Fibroblast of the conjunctiva (primary cell): ENCODE measurements at places on chromosomes 4 and X.

- DNase-seq = no peak
Measured at GRCh38 chr4:141656031-141656430, 19.6 kb downstream of the IL15 start.

GRCh38 chr4:25223802-25224375 lies 9.9 kb upstream of the PI4K2B start:
- no peak for DNase-seq

DNA sequence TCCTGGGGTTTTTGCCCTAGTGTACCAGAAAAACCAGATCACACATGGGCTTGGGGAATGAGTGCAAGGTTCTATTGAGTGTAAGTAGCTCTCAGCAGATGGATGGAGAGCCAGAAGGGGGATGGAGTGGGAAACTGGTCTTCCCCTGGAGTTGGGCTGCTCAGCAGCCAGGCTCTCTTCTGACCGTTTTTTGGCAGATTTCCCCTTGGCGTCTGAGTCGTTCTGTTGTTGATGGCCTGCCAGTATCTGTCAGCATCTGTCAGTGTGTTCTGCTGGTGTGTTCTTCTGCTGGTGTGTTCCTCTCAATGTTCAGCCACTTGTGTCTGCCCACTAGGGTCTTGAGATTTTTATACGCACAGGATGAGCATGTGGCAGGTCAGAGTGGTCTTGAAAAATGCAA lies 633.9 kb upstream of the CPEB2 start:
- DNase-seq = no peak

DNA sequence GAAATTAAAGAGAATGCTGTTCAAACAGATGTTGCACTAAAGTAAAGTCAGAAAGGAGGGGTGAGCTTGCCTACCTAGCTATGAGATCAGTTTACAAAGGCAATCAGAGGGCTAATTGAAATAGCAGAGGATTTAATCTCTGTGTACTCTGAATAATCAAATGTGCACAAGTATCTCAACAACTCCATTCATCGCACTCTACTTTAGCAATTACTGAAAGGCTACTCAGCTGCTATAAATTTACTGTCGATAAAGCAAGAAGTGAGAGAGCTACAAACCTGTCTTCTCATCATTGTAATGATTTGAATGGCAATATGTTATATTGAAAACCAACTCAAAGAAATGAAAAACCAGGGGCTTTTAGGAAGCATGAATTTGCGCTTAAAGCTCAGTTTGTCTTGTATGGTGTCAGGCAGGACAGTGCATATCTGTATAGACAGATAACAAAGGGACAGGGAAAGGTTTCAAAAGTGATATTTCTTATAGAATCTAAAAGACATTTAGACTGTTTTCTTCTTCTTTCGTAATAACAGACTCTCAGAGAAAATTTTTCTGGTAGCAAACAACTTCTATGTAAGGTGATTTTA lies 34.8 kb downstream of the GC start:
- DNase-seq = no peak

GRCh38 chrX:117998171-117998570 lies 118.4 kb downstream of the KLHL13 start:
- no peak for DNase-seq

DNA sequence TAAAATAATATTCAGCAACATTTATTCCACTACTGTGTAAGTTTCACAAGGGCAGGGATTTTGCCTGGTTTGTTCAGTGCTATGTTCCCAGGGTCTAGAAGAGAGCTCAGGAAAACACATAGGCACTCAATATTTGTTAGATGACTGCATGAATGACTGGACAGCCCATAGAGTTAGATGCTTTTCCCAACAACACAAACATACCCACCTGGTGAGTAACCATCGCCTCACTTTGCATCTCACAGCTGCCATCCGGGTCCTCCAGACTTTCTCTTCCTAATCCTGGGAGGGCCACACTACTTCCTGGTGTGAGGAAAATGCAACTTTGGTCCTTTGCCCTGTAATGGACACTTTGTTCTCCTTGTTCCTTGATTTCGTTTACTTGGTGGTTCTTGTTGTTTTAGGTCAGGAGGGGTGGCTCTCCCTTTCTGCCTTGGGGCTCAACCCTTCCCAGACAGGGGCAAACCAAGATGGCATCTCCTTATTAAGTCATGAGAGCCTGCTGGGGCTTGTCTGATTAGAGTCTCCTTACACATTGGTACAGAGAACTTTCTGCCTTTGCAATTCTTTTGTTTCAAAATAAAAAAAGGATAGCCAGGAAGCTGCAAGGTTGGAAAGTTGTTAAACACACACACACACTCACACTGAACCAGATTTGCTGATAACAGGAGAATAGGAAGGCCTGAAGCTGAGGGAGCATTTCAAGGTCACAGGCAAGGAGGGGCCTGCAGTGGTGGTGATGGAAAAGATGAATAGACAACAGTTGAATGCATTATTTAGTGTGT lies 190.6 kb downstream of the MID1IP1 start:
- DNase-seq = no peak

- peak; percentile 40 for DNase-seq
Measured at GRCh38 chr4:109432696-109433095, 919 bp upstream of the SEC24B start.

DNA sequence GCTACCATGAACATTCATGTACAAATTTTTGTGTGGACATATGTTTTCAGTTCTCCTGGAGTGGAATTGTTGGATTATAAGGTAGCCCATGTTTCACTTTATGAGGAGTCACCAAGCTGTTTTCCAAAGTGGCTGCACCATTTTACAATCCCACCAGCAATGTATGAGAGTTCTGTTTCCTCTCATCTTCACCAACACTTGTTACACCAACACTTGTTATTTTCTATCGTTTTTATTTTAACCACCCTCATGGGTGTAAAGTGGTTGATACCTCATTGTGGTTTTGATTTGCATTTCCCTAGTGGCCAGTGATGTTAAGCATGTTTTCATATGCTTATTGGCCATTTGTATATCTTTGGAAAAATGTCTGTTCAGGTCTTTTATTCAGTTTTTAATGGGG lies 4.1 kb downstream of the EXOC1 start:
- no peak for DNase-seq

DNA sequence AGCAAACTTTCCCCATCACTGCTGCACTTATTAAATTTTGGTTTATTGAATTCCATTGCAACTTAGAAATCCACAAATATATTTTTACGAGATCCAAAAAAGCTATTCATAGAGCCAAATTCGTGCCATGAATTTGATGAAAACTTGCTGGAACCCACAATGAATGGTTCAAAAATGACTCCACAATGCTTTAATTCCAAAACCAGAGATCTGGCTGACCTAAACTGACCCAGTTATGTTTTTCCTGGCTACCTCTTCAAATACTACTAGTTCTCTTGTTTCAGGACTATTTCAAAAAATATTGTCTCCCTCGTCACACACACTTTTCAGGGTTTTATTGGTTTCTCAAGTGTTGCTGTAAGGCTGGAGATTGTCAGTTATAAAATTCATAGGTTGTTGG lies 474.8 kb downstream of the PDGFC start:
- DNase-seq = peak; percentile 1

DNA sequence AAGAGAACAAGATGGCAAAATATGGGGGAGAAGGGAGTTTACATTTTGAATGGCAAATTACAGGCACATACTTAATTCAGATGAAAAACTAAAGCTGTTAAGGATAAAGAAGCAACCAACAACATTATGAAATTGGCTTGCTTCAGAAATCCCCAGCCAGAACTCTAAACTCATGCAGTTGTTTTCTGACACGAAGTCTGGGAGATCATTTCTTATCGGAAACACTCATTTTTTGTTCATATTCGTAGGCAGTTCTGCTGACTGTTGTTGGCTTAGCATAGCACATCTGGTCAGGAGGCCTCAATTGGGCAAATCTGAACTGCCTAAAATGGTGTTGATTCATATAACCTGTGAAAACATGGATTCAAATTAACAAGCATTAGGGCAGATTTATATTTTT lies 33.0 kb upstream of the ARHGAP6 start:
- DNase-seq = no peak

GRCh38 chr4:186134257-186134656 lies 29.8 kb downstream of the FAM149A start:
- DNase-seq = no peak

DNA sequence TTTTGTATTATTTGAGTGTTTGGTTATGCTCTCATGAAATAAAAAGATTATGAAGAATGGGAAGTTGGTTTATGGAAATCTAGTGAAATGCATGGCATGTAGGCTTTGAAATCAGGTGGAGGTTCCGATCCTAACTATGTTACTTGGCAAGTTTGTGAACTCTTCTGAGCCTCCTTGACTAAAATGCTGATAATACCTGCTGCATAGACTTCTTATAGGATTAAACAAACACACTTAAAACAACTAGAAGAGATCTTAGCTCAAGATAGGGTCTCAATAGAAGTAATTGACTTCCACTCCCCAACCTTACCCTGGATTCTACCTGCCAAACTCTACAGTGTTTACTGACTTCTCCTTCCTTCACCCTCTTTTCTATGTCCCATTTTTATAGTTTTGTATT lies 22.2 kb upstream of the TLR2 start:
- no peak for DNase-seq

- DNase-seq = no peak
Measured at GRCh38 chr4:15706646-15707362, 3.9 kb downstream of the BST1 start.

- DNase-seq = no peak
Measured at GRCh38 chr4:180852738-180853137, 1390.5 kb upstream of the TENM3 start.

- DNase-seq = no peak
Measured at GRCh38 chr4:150145090-150145945, 67.1 kb downstream of the DCLK2 start.

- no peak for DNase-seq
Measured at GRCh38 chrX:96756491-96756890, 71.8 kb downstream of the DIAPH2 start.

- DNase-seq = no peak
Measured at GRCh38 chr4:306551-306961, 1.3 kb upstream of the ZNF732 start.

DNA sequence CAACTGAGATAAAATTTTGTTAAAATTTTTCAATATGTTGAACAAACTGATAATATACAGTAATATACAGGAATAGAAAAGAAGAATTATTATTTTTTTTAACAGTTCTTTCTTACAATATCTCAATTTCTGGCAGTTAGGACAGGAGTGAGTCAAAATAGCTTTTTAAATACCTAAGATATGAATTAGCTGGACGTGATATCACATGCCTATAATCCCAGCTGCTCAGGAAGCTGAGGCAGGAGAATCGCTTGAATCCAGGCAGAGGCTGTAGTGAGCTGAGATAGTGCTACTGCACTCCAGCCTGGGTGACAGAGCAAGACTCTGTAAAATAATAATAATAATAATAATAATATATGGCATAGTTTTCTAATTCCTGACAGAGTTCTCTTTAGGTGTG lies 1039.3 kb downstream of the STPG2 start:
- no peak for DNase-seq

- no peak for DNase-seq
Measured at GRCh38 chr4:15213302-15213970, 211.2 kb downstream of the CPEB2 start.

DNA sequence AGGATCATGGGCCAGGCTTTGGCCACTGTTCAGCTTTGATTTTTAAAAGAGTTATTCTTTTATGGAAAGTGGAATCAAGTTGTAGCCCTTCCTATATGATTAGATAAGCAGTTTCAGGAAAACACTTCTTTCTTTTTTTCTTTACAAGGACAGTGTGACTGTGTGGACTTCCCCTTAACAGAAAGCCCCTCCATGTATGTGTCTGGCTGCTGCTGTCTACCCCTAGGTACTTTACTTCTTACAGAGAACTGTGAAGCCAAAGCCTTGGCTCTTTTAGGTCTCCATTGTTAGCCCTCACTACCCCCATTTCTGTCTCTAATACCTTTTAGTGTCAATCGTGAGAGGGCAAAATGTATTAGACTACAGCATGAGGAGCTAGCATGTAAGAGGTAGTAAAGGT lies 19.1 kb downstream of the VSIG1 start:
- no peak for DNase-seq

- DNase-seq = no peak
Measured at GRCh38 chr4:36823199-36823967, 421.2 kb upstream of the NWD2 start.

DNA sequence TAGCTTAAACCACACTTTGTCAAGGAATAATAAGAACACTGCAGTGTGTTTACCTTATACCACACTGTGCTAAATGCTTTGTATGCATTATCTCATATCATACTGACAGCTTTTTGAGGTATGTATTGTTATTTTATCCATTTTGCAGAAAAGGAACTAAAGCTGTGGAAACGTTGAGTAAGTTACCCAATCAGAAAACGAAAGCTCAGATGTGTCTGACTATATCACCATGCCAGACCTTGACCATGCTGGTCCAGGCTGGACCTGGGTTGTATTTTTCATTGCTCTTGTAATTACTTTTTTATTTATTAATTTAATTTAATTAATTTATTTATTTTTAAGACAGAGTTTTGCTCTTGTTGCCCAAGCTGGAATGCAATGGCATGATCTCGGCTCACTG lies 2.1 kb downstream of the HSD17B11 start:
- DNase-seq = no peak

DNA sequence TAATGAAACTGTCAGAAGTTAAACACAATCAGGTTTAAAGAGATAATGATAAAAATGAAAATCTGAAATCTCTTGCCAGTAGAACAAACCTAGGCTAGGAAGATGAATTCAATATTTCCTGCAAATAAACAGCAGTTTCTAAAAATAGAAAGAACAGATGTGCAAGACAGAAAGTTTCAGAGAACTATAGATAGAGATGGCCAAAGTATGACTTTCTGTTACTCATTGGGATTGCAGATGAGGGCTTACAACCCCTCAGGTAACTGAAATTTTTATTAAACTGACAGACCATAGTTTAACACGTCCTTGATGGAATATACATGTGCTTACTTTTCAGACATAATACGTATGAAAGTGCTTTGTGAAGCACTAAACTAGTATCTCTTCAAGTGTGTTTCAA lies 82.3 kb upstream of the PPARGC1A start:
- DNase-seq = no peak

- no peak for DNase-seq
Measured at GRCh38 chr4:107500551-107500950, 219.5 kb downstream of the PAPSS1 start.

- no peak for DNase-seq
Measured at GRCh38 chr4:105150503-105150902, 3.8 kb downstream of the TET2 start.

- no peak for DNase-seq
Measured at GRCh38 chrX:130772105-130772775, 130.8 kb downstream of the ENOX2 start.

DNA sequence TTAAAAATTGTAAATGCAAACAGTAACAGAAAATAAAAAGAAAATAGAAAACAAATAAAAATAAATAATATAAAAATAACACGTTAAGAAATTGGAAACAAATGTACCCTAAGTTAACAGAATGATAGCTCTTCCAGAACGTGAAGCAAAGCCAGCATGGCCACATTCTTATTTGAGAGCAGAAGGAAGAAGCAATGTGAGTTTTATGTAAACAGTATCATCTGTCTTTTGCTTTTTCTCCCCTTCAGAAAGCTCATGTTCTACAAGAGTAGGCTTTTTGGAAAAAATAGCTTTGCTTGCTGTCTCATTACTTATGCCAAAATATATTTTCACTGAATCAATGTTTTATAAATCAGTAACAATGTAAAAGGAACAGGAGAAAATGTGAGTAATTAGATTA lies 18.7 kb downstream of the NPY2R start:
- no peak for DNase-seq
